ENCODE measurements at places on chromosomes 5 and 9.

- DNase-seq, result no peak
Observed at GRCh38 chr9:125525921-125526631, 180.9 kb downstream of the MAPKAP1 start.

DNA sequence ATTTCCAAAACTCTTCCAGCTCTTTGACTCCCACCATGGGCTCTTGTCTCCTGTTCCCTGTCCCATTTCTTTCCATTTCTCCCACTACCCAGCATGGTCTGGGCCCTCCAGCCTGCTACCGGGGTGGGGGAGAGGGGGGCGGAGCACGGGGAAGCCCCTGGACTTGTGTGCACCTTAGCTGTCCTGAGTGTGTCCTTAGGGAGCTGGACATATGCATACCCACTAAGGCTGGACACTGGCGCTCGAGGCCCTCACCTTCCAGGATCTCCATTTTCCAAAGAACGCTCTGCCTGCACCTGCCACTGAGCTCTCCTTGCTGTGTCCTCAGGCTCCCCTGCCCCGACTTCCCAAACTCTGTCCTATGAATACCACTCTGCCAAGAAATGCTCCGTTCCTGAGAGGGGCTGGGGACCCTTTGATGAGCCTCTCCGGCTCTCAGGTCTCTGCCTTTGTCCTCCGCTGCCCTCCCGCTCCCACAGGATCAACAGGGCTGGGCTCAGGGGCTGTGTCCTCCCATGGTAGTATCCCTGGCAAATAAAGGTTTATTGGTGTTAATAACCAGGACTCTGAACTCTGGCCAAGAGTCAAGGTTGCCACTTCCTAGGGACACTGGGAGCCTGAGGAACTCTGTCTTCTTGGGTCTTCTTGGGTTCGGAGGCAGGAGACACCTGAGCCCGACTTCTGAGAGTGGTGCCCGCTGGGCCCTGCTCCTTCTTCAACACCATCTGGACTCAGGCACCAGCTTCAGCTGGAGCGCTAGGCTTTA lies 831 bp upstream of the SHROOM1 start:
- no peak for DNase-seq

GRCh38 chr9:18662320-18662719 lies 188.4 kb downstream of the ADAMTSL1 start:
- DNase-seq, result no peak

GRCh38 chr9:136544964-136545691 lies 720 bp downstream of the NOTCH1 start:
- no peak for DNase-seq

- no peak for DNase-seq
Observed at GRCh38 chr5:40383749-40384651, 295.7 kb upstream of the PTGER4 start.

- DNase-seq, result no peak
Observed at GRCh38 chr5:33842456-33842855, 49.3 kb downstream of the ADAMTS12 start.

GRCh38 chr5:143404416-143405062 lies 1.1 kb upstream of the NR3C1 start:
- peak; percentile 55 for DNase-seq

DNA sequence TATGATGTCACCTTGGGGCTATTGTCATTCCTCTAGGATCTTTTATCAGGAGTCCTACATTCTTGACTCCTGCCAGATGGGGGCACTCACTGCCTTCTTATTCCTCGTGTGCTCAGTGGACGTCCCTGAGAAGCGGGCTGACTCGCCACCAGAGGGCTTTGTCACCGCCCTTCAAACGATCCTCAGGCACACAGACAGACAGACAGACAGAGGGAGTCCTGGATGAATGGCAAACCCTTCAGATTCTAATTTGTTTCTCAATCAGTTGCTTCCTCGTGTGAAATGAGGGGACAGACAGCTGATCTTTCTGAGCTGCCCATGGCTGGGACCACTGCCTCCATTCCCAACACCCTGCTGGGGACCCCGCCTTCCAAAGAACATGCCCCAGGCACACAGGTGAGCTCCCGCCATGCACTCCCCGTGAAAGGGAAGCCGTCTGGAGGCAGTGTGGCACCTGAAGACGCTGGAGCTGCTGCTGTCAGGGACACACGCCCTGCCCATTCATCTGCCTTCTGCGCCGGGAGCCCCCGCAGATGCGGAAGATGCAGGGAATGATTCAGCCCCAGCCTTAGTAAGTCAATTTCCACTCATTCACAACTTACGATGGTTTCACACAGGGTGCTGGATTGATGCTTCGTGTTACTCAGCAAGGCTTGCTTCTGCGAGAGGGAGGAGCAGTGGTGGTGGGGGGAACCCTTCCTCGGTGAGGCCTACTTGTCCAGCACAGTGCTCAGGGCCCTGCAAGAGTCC lies 24.9 kb upstream of the SH3PXD2B start:
- DNase-seq, result no peak

- no peak for DNase-seq
Observed at GRCh38 chr9:91908293-91908623, 41.8 kb downstream of the ROR2 start.

- DNase-seq, result no peak
Observed at GRCh38 chr5:179874536-179875292, 16.1 kb upstream of the MRNIP start.

DNA sequence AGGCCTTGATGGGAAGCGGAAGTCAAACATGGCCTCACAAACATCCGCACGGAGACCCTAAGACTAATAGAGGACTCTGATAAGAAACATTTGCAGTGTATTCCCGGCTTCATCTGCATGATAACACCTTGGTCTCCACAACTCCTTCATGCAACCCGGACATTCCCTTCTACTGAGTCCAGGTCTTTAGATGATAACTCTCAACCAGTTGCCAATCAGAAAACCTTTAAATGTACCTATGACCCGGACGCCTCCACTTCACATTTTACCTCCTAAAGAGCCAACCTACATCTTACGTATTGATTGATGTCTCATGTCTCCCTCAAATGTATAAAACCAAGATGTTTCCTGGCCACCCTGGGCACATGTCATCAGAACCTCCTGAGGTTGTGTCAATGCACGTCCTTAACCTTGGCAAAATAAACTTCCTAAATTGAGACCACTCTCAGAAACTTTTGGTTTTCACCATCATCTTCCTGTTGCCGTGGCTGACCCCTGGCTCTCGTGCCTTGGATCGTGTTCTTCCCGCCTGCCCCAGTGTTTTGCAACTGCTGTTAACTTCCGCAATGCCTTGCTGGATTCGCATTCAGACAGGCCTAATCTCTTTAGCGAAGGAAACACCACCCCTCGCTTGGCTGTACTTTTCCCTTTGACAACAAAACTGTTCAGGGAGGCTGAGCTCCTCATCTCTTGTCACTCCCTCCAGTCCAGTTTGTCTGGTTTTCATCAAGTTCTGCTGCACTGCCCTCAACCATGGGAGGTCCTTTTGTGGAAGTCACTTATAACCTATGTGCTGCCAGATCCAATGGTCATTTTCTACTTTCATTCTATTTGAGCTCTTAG lies 1.1 kb upstream of the DAP start:
- DNase-seq, result no peak

DNA sequence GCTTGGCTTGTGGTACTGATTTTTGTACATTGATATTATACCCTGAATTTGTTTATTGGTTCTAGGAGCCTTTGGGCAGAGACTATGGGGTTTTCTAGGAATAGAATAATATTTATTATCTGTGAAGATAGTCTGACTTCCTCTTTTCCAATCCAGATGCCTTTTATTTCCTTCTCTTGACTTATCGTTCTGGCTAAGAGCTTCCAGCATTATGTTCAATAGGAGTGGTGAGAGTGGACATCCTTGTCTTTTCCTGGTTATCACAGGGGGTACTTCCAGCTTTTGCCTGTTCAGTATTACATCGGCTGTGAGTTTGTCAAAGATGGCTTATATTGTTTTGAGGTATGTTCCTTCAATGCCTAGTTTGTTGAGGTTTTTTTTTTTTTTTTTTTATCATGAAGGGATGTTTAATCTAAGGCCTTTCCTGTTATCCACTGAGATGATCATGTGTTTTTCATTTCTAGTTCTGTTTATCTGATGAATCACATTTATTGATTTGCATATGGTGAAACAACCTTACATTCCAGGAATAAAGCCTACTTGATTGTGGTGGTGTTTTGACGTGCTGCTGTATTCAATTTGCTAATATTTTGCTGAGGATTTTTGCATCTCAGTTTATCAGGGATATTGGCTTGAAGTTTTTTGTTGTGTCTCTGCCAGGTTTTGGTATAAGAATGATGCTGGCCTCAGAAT lies 77.5 kb downstream of the CERT1 start:
- no peak for DNase-seq

DNA sequence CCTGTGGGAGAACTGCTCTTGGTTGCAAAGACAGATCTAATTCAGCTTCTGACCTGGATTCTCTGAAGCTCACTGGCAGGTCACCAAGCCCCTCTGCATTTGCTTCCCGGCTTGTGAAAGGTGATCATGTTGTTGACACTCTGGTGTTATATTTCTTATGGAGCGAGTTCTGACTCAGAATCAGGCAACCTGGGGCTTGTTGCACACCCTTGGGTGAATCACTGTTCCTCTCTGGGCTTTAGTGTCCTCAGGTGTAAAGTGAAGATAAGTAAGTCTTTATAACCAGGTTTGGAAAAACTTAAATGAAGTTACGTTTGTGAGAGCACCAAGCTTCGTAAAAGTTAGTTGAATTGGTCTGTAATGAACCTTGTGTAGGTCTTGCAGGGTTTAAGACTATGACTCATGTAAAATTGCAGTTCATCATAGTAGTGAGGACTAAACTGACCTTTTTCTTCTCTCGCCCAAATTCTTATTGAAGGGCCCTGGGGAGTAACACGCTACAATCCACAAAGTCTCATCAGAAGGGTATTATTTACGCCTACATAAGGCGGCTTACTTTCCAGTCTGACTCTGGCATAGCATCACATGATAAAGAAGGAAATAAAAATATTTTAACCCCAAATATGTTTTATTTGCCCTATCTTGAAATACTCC lies 218.6 kb downstream of the TMEM38B start:
- no peak for DNase-seq

DNA sequence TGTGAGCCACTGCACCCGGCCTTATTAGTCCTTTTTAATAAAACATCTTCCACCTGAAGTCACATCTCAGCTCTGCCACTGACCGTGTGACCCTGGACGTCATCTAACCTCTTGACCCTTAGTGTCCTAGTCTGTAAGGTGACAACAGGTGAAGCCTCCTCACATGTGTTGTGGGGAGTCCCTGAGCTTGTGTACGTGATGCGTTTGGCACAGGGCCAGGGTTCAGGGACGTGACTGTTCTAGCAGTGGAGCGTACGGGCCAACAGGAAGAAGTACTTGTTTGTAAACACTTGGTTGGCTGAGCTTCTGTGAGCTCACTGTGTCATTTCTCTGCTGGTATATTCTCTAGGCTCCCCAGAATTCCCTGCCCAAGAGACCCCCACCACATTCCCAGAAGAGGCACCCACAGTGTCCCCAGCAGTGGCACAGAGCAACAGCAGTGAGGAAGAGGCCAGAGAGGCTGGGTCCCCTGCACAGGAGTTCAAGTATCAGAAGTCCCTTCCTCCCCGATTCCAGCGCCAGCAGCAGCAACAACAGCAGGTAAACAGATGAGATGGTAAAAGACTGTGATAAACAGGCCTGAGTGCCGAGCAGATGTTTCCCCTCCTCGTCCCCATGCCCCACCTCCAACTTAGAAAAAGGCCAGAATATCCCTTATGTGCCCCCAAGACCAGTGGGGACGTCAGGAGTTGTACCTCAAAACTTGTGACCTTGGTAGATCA lies 35.3 kb upstream of the POMT1 start:
- no peak for DNase-seq

GRCh38 chr5:105033637-105034400 lies 1471.2 kb upstream of the NUDT12 start:
- no peak for DNase-seq

DNA sequence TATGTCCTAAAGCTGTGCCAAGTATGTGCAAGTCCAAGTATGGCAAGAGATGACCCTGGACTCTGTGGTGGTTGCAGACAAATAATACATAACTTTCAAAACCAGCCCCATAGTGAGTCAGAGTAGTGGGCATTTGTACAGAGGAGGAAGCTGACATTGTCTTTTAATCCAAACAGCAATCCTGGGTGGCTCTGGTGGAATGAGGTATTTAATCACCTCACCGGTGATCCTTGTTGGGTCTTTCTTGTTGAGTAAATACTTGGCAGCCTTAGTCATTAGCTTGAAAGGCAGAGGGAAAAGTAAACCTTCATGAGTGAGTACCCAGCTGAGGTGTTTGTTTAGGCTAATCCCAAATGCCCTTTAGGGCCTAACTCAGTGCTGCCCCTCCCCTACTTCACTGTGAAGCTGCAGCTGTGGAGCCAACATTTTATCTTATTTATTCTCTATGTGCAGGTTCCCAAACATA lies 148.7 kb upstream of the SLC12A2 start:
- no peak for DNase-seq

GRCh38 chr5:157648275-157648990 lies 3.8 kb downstream of the SOX30 start:
- DNase-seq, result no peak

DNA sequence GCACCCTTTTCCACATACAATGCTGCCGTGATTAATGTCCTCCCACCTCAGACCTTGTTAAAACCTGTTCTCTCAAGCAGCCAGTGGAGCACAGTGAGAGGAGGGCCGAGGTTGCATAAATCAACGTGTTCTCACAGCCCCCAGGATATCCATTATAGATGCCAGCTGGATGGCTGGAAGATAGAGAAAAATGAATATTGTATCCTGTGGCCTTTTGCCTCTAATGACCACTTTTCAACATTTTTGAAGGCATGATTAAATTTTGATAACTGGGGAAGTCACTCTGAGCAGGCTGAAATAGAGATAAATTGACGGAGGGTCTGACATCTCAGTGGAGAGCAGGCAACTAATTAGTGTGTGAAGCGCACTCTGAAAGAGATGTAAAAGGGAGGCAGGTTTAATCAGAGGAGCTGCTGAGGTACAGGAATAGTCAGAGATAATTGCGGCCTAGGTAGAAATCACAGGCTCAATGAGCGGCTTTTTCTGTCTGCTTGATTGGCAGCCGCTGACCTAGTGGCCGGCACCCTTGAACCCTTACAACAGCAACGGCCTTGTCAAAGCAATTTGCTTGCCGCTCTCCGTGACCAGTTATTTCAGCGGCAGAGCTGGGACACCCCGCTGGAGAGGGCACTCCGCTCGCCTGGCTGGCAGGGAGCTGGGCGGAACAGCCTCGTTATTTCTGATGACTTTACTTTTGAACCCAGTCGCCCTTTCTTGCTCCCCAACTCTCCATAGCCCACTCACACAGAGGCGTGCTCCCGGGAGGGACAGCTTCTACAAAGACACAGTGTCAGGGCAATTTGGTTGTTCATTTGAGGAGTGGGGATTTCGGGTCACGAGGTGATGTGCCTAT lies 560.7 kb downstream of the PSAT1 start:
- no peak for DNase-seq

DNA sequence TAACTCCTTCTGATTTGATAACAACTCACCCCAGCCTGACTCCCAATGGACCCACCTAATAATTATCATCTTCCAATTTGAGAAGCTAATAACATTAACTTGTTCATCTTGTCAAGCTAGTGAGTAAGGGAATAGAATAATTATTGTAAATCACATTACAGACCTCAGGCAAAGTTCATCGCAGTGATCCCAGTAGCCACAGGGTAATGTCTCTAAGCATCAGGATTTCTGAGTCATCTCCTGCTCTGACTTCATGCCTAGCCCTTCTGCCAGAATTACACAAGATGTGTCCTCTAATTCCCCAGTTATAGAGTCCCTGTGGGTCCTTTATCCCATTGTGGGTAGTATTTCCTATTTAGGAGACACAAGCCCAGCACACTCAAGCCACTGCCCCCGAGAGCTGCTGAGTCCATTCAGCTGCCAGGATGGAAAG lies 365.7 kb downstream of the DEPDC1B start:
- DNase-seq, result no peak

GRCh38 chr5:139543423-139543991 lies 17.6 kb upstream of the UBE2D2 start:
- peak; percentile 3 for DNase-seq
